AG09309 (cell line): ENCODE measurements at places on chromosomes 7 and 10.

DNA sequence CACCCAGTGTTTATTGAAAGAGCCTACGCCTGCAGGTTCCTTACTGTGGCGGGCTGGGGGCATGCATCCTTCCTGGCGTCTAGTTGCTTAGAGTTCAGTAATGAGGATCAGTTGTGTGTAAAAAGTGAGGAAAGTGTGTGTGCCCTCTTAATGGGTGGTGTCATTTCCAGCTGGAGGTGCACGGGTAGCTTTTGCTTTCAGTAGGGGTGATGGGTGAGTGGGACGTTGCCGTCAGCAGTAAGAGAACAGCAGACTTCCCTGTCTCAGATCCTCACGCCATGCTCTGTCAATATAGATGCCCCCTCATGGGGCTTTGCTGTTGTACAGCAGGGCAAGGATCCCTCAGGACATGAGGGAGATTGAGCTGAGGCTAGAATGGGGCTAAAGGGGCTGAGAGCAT is 352.6 kb upstream of the GALNT17 start:
- no peak for DNase-seq

DNA sequence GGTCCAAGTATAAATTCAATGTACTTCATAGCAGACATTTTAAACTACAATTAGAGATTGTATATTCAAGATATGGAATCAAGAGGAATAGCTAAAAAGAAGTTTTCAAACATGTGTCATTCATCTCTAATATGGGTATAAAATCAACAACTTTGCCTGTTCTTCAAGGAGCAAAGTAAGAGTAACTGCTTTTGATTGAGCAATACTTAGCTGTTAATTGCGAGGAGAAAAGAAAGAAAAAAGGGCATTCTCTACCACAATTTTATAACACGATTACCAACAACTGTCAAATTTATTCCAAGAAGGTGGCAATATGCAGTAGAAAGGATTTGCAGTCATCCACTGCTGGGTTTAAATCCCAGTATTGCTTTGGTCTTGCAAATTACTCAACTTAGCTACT is 146.3 kb upstream of the PTN start:
- DNase-seq, result no peak

DNA sequence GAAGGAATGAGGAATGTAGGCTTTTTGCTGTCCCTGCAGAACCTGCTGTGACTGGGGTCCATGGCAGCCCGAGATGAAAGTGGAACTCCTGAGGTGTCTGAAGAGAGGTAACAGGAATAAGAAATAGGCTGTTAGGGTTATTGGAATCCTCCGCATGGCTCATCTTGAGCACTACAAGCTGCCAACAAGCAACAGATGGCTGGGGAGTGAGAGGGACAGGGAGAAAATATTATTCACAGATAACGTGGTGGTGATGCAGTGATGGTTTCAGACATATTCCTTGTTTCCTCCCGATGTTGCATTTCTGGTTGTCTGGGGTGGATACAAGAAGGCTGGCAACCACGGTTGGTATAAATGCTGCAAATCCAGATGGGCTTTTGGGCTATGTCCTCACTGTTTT is 46.1 kb downstream of the AP3M1 start:
- DNase-seq, result no peak

DNA sequence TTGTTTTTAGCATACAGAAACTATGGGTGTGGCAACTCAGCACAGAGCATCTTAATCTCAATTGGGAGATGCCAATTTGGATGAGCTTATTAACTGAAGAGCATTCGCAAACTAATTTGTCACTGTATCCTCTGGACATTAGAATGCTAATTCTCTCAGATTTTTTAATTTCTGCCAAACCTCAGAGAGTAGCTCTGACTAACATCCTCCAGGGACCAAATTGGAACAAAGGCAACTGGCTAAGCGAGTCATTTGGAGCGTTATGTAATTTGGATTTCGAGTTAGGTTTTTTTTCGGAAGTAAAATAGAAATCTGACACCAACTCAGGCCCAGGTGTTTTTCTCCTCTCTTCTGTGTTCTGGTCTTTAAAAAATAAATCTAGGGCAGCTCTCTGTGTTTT is 201.9 kb downstream of the BMPER start:
- DNase-seq, result peak; percentile 41

DNA sequence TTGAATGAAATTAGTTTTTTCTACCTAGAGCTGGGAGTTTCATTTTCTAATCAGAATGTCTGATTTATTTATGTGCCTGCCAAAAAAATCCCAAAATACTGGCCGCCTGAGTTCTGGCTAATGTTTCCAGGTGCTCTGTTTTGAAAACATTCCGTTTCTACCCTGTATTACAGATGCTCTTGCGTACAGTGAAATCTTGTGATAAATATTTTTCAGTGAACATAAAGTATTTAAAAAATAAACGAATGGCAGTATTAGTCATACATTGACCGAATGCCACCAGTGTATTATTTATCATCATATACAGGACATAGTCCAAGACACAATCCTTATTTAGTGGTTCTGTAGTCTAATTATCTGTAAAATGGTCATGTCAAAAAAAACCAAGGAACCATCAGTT is 102.8 kb downstream of the KAT6B start:
- DNase-seq, result no peak

GRCh38 chr10:20948686-20949327 is 51.7 kb upstream of the NEBL start:
- DNase-seq, result no peak

DNA sequence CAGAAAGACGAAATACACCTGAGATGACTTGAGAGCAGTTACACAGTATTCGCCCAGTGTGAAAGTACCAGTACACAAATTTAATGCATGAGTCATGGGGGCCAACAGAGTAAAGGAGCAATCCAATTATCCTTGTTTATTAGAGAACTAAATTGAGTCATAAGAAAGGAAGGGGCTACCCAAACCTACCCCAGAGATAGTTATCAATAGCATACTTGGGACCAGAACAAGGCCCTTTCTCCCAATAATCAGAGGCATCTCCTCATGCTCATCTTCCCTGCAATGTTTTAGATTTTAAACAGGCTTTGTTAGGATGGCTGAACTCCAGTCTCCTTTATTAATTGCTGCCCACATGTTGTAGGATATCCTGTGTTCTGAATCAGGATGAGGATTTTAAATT is 239.7 kb upstream of the LRGUK start:
- DNase-seq, result no peak

GRCh38 chr10:113775686-113776294 is 24.3 kb downstream of the PLEKHS1 start:
- DNase-seq, result no peak

DNA sequence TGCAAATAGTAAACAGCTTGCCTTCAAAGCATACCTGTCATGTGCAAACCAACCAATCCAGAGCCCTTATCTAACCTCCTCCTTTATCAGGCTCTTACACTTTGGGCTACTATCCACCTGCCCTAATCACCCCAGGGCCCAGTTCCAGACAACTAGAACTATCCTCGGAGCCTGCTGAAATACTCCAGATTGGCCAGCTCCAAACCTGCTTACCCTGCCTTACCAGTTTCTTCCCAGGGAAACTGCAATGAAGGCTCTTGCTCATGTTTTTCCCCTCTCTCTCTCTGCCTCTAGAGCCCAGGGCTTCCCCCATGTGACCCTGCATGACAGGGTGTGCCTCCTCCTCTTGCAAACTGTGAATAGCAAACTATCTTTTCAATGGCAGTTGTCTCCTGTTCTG is 81.4 kb upstream of the CAPZA2 start:
- DNase-seq, result no peak

GRCh38 chr10:43253461-43254198 is 13.2 kb downstream of the RASGEF1A start:
- no peak for DNase-seq

- no peak for DNase-seq
Observed at GRCh38 chr7:135845415-135846075, 96.9 kb upstream of the FAM180A start.

DNA sequence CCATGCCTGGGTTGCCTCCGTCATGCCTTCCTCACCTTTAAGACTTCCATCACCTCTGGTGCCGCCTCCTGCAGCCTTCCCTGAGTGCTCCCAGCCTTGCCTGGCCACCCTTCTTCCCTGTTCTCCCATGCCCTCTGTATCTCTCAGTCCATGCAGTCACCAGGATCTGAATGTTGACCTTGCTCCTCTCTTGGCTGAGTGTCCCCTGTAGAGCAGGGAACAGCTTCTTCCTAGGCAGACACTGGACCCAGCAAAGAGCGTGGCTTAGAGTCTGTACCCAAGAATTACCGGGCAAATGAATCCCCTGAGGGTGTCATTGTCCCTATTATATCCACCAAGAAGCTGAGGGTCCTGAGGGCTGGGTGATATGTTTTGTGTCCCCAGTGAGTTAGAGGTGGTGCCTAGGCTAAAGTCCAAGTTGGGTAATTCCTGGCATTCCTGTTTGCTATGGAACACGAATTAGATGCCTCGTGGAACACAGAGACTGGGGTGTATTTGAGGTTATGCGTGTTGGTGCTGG is 505.6 kb downstream of the RPS24 start:
- no peak for DNase-seq

- DNase-seq, result no peak
Observed at GRCh38 chr10:45673074-45673648, 589 bp upstream of the ZFAND4 start.

GRCh38 chr10:127398140-127398970 is 150.8 kb upstream of the NPS start:
- DNase-seq, result peak; percentile 25

- no peak for DNase-seq
Observed at GRCh38 chr10:110643653-110644597, at the start of gene RBM20. Gene RBM20, plus strand, starts transcription at chr10:110644336. Its CDS starts 119 bp downstream, at chr10:110644455.

- DNase-seq, result no peak
Observed at GRCh38 chr7:511476-512145, 8.0 kb downstream of the PDGFA start.
